ENCODE measurements at places on chromosomes 3 and 15.

GRCh38 chr3:33914212-33914611 is 115.8 kb downstream of the PDCD6IP start:
- DNase-seq = no peak

DNA sequence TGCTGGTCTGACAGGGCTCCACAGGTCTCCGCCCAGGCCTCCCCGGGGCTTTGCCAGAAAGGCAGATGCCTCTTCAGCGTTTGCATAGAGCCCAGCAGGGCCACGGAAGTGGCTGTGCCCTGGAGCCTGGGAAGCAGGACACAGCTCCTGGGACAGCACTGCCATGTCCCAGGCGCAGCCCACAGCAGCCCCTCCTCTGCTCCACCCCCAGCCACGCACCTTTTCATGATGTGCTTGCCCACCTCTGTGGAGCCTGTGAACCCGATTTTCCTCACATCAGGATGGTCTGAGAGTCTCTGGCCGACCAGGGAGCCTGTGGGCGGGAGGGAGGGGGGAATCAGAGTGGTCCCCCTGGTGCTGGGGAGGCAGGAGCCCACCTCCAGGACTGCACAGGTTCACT is 33.9 kb upstream of the SLC41A3 start:
- no peak for DNase-seq

- DNase-seq = peak; percentile 79
Measured at GRCh38 chr15:44726568-44727484, 9.5 kb upstream of the TRIM69 start.

- DNase-seq = no peak
Measured at GRCh38 chr3:170419557-170420087, 954 bp downstream of the CLDN11 start.

GRCh38 chr3:197482001-197482400 is 73.8 kb downstream of the BDH1 start:
- no peak for DNase-seq

- no peak for DNase-seq
Measured at GRCh38 chr3:162206648-162207047, 710.0 kb downstream of the OTOL1 start.

DNA sequence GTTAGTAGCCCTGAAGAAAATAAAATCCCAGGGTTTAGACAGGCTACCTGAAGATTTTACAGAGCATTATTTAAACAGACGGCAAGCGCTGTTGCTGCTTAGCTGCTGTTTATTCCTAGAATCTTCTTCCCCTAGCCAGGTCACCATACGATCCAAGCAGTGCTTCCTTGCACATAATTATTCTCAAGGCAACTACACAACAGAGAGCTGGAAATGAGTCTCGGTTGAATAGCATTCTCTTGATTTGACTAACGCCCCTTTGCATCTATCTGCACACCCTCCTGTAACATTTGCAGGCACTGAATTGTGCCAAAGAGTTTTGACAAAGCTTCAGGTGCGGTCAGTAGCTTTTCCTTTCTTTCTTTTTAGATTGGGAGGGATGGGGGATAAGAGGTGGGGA is 564.4 kb downstream of the TBL1XR1 start:
- DNase-seq = no peak

GRCh38 chr15:99435113-99435695 is 130.6 kb upstream of the MEF2A start:
- no peak for DNase-seq

- no peak for DNase-seq
Measured at GRCh38 chr3:4827767-4828166, 151.5 kb upstream of the BHLHE40 start.

GRCh38 chr15:88703533-88703932 is 64.7 kb downstream of the ISG20 start:
- DNase-seq = no peak

DNA sequence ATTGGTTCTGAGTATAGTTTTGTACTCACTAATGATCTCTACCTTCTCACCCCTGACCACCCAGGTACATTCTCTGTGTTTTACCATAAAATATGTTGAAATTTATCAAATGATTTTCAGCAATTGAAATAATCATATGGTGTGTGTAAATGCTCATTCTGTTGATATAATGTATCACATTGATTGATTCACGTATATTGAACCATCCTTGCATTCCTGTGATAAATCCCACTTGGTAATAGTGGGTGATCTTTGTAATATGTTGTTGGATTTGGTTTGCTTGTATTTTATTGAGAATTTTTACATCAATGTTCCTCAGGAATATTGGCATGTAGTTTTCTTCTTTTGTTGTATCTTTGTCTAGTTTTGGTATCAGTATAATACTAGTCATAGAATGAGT is 1497.6 kb downstream of the OTOL1 start:
- no peak for DNase-seq

DNA sequence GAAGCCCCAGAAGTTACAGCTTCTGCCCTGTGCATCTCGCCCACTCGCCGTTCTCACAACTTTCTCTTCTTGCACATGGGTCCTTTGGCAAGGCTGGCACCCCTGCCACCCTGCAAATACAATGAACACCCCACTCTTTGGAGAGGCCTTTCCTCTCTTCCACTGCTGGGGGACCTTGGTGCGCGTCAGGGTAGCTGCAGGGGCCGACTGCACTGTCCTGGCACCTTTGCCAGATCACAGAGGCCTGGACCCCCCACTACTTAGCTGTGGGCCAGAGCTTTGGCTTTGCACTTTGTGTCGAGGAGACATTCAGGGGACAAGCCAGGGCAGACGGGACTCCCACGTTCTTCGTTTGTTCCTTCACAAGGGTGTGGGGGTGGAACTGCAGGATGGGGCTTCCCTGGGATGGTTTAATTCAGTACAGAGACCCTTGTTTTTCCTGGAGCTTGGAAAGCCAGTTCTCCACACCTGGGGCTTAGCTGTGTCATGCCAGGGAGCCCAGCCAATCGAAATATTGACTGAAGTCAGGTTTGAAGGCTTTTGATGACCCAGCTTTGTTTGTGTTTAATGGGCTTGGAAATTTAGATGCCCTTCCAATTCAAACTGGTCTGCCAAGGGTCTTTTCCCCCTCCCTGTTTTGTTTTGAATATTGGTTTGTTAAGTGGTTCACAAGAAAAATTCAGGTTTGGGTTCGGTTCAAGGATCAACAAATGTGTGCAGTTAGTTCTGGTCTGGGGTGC is 256.1 kb upstream of the TLE3 start:
- DNase-seq = no peak

All from CD4-positive, alpha-beta T cell (primary cell).